SJCRH30 (cell line): ENCODE measurements at places on chromosomes 7 and 10. TPM values are rescaled to one million over a fixed set of nuclear protein-coding genes. Genes with fewer than 3 reads are reported as not detected.

DNA sequence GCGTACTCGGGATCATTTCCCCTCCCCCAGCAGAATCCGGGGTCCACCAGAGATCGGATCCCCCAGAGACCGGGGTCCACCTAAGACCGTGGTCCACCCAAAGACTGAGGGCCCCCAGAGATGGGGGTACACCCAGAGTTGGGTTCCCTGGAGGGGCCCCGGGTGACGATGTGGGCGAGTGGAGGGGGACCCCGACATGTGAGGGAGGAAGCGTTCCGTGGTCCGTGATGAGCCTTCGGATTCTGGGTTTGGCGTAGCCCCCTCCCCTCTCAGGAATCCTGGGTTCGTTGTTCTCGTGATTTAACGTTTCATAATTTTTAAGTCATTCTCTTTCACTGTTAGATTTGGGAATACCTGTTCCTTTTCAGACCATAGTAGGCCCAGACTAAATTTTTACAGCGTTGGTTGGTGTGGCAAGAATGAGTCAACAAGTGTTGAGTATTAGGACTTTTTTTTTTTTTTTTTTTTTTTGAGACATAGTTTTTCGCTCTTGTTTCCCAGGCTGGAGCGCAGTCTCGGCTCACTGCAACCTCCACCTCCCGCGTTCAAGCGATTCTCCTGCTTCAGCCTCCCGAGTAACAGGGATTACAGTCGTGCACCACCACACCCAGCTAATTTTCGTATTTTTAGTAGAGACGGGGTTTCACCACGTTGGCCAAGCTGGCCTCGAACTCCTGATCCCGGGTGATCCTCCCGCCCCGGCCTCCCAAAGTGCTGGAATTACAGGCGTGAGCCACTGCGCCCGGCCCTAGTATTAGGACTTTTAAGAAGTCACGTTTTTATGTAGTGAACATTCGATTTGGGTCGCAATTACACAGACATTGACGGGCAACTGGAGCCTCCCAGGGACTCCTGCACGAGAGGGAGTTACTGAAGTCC is 672 bp downstream of the GTPBP4 start:
- DNase-seq = no peak

GRCh38 chr7:93145354-93145753 is 2.8 kb downstream of the SAMD9L start:
- DNase-seq = no peak

DNA sequence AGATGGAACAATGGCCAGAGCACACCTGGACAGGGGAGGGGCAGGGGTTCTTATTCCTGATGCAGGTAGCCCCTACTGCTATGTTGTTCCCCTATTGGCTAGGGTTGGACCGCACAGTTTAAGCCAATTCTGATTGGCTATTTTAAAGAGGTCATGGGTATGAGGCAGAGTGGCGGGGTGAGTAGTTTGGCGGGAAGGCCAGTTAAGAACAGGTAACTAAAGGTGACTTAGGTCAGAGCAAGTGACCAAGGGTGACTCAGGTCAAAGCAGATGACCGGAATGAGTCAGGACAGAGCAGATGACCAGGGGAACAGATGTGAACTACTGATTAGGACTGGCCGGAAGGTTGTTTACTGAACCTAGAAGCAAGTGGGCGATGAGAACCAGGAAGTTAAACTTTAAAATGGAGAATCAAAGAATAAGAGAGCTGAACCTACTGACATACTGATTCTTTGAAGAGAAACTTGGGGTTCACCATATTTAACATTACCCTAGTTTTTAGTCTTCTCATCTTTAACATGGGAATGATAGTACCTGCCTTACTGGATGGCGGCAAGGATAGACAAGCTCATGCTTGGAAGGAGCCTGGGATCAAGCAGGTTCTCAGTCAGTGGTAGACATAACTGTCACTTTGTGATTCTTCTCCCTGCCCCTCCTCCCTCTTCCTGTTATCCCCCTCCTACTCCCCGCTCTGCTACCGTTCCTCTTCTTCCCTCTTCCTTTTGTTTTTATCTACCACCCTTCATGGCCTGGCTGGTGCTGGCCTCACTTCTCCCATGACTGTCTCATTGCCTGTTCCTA is 55.0 kb downstream of the CCNY start:
- DNase-seq = no peak

DNA sequence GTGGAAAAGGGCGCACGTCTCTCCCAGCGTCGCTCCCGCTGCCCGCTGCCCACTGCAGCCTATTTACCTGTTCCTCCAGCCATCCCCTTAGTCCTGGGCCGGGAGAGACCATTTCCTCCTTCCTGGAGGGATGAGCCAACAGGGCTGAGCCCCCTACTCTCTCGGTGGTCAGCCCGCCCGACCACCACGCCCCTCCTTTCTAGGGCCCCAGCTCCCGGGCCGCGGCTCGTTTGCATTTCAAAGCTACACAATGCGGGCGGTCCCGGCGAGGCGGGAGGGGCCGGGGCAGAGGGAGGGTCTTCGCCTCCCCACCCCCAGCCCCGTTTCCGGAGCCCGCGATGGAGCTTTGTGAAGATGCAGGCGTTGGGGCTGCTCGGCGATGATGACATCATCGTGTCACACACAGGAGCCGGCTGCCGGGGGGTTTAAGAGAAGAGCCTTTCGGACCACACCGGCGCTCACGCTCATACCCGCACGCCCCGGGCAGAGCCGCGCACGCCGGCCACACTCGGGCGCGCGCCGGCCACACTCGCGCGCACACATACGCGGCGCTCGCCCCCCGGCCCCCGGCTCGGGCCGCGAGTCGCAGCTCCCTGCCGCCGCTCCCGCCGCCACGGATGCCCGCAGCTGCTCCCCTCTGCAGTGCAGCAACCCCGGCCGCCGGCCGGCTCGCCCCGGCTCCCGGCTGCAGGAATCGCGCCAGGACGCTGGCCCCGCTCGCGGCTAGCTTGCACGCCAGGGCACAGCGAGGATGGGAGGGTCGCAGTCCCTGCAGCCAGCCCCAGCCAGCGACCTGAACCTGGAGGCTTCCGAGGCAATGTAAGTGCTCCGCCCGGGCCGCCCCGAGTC is 107.7 kb upstream of the BTBD16 start:
- peak; percentile 89 for DNase-seq

GRCh38 chr7:150003304-150003810 is 129.6 kb downstream of the ATP6V0E2 start:
- no peak for DNase-seq

DNA sequence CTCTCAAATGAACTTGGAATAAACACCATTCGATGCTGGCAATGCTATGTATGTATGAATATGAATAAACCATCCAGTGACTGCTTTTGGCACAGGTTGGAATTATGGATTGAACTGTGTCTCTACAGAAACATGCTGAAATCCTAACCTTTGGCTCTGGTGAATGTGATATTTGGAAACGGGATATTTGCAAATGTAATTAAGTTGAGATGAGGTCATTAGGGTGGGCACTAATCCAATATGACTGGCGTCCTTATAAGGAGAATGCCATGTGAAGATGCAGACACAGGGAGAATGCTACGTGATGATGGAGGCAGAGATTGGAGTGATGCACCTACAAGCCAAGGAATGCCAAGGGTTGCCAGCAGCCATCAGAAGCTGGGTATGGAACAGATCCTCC is 3.4 kb upstream of the ACTR3B start:
- DNase-seq = no peak

DNA sequence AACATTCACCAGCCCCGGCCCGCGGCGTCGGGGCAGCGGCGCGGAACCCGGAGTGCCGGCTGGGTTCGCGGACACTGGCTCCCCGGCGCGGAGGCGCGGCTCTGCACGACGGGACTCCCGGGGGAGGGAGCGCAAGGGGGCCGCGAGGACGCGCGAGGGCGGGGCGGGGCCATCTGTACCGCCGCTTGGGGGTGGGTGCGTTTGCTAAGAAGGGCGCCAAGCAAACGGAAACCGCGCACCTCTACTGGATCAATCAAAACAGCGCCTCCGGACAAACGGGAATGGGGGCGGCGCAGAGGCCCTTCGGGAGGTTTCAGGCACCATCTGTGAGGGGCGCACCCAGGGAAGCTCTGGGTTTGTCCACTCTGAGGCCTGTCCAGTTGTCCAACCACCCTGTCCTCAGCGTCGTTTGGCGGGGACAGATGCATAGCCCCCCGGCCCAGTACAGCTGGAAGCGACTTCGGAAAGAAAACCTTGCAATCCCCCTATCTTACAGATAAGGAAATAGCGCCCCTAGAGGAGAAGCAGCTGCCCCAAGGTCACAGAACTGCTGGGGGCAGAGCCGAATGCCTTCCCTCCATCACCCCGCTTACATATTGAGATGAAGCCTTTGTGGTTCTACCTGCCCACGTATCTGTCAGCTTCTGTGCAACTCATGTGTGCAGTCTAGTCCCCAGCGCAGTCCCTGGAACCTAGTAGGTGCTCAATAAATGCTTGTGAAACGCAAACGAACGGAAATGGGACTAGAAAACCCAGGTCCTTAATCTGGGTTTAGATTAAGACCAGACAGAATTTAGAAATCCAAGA is 10.7 kb upstream of the SLIT1 start:
- DNase-seq = peak; percentile 47

GRCh38 chr7:32560075-32560474 is 64.8 kb downstream of the AVL9 start:
- no peak for DNase-seq

GRCh38 chr10:123156078-123156477 is 1.9 kb downstream of the BUB3 start:
- no peak for DNase-seq

GRCh38 chr10:34740321-34740720 is 74.8 kb downstream of the PARD3 start:
- peak; percentile 40 for DNase-seq

GRCh38 chr7:133386205-133386604 is 133.3 kb downstream of the EXOC4 start:
- no peak for DNase-seq

DNA sequence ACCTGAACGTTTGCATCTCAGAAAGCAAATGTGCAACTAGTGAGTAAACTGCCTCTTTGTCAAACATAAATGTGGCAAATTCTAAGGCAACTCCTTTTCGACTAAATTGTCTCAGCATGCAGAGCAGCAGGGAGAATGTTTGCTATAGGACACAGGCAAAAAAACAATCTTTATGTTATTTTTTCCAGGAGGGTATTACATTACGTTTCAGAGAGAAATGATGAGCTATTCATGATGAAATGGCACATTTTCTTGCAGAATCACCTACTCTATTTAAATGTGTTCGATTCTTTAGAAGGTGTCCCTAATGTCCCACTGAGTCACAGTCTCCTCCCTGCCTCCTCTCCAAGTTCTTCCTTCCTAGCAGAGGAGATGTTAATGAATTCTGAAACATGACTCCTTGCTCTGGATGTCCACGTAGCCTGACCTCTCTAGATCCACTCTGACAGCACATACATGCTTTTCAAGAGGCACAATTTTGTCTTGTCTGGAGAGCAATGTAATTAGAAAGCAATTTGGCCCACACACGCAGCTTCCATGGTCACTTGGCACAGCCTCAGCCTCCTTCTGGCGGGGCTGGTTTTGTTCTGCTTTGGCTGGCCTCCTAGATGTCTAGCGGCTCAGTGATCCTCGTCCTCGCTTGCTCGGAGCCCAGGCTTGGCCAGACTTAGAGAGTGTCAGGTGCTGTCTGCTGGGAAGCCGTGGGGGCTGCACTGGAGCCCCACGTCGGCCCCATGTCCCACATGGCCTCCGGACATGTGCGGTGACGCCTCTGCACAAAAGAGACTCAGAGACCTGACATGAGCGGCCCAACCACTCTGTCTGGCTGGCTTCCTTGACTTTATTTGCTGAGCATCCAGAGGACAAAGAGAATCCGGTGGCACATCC is 125.7 kb upstream of the ZNF438 start:
- DNase-seq = peak; percentile 91

- no peak for DNase-seq
These were observed 8.7 kb upstream of the BAZ1B start for GRCh38 chr7:73530800-73531199.

DNA sequence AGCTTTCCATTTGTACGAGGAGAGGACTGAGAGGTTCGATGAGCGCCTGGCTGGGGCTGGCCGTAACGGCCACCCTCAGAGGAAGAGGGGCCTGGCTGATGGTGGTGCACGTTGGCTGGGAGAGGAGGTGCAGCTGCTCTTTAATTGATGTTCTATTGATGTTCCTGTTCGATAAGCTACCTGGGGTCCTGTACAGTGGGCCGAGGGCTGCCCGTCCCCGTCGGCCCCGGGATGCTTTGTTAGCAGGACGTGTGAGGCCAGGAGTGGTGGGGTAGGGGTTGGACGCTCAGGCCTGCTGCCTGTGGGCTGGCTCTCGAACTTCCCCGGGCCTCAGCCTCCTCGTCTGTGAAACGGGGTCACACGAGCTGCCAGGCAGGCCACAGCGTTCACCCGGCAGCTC is 25.4 kb downstream of the FAM20C start:
- no peak for DNase-seq

DNA sequence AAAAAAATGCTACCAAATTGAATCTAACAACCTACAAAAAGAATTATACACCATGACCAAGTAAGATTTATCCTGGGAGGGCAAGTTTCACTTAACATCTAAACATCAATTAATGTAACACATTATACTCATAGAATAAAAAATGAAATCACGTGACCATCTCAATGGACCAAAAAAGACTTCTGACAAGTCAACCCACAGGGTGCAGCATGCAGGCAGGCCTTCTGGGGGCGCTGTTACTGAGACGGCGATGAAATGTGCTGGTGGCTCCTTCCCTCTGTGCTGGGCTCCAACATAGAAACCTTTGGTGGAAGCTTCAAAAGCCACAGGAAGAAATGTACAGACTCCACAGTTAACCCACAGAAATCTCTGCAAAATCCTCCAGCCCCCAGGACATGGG is 103.1 kb downstream of the INHBA start:
- DNase-seq = no peak

DNA sequence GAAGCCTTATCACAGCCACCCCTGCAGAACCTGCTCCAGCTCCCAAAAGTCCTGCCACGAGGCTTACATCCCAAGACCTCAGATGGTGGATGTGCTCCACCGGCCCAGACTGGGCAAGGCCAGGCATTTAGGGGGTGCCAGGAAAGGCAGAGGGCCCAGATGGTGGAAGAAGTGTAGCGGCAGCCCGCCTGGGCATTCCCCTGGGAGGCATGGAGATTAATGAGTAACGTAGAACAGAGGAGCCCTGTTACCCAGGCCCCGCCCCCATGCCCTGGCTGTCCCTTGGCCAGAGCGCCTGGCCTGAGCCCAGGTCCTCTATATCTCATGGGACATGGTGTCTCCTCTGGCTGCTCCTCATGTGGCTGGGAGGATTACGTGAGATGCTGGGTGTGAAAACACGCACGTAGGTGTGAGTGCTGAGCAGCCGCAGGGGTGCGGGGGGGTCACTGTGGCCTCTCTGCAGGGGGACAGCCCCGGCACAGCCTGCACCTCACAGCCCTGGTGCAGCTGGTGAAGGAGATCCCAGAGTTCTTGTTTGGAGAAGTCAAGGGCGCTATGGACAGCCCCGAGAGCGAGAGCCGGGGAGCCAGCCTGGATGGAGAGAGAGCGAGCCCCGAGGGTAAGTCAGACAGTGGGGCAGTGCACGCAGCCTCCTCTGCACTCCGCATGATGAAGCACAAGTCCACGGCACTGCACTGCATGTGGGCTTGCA is 52.9 kb downstream of the ZNF467 start:
- DNase-seq = peak; percentile 63

- DNase-seq = peak; percentile 30
These were observed 47.1 kb upstream of the UCN3 start for GRCh38 chr10:5317547-5318107.

The WDFY4 gene
- total RNA-seq = not detected in 2 replicates

The GRID2IP gene
- 0.12 and 0.20 TPM in 2 replicates for total RNA-seq

The NAT16 gene
- not detected in 2 replicates for total RNA-seq

The GNAT3 gene
- total RNA-seq = not detected in 2 replicates

The MRC1 gene
- total RNA-seq = 0.03 TPM in 1 of 2 replicates, not detected in the other

The FRMPD2 gene
- total RNA-seq = not detected in 2 replicates

The NRCAM gene
- 28.5 and 30.8 TPM in 2 replicates for total RNA-seq

The IL2RA gene
- total RNA-seq = not detected in 2 replicates

The TBXAS1 gene
- total RNA-seq = 2.9 and 3.2 TPM in 2 replicates

The CYP3A4 gene
- not detected in 2 replicates for total RNA-seq

The GPR141 gene
- total RNA-seq = not detected in 2 replicates

The GBX1 gene
- 0.48 and 0.95 TPM in 2 replicates for total RNA-seq
